ENCODE measurements at places on chromosomes 13 and 19.

GRCh38 chr13:80386002-80386401 lies 45.1 kb upstream of the SPRY2 start:
- DNase-seq, result no peak

GRCh38 chr19:30696514-30696913 lies 324.3 kb downstream of the ZNF536 start:
- DNase-seq, result no peak

DNA sequence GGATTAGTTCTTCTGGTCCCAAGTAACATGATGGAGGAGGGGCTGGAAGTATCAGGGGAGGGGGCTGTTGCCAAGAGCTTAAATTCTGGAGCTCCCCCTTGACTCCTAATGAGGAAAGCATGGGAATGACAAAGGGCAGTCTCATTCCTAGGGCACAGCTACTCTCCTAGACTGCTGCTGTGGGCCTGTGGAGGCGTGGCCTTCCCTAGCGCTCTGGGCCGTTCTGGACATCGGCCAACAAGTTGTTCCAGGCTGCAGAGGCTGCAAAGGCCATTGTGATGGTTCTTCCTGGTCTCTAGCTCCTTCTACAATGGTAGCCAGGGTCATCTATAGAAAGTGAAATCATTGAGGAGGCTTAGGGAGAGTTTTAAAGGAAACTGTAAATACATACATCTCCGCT lies 916.6 kb downstream of the DIAPH3 start:
- no peak for DNase-seq

DNA sequence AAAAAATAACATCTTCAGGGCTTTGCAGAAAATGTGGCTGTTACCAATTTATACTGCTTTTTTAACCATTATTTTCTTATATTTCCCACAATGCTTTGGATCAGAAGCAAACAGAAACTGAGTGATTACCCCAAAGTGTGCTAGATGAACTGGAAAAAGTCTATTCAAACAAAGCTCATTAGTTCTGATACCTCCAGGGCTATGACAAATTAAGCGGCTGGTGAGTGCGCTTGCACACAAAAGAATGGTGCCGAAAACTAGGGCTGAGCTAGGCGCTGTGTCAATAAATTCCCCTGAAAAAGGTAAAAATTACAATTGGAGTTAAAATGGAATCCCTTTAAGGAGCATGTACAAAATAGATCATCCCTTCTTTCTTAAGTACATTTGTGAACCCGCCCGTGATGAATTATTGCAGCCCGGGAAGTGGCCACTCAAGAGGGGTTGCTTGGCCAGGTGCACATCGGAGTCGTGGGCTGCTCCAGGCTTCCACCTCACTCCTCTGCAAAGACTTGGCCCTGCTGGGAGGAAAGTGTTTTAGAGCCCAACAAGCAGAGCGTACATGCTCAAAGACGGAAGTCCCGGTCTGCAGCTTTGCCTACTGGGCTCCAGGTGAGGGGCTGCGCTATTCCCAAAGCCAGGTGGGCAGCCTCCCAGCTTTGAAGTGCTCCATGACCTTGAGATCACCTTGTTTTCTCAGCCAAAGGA lies 164.0 kb upstream of the ZNF507 start:
- DNase-seq, result peak; percentile 25

DNA sequence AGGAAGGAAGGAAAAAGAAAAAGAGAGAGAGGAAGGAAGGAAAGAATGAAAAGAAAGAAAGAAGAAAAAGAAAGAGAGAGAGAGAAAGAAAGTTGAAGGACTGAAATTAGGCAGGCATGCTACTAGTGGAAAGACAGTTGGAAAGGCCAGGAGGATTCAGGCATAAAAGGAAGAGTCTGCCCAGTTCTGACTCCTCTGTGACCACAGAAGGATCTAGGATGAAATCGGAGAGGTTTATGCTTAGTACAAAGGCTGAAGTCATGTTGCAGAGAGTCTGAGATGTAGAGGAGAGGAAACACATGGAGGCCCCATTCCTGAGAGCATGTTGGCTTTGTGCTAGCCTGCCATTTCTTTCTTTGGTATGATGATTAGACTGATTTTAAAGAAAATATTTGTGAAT lies 246.5 kb upstream of the ARGLU1 start:
- no peak for DNase-seq

DNA sequence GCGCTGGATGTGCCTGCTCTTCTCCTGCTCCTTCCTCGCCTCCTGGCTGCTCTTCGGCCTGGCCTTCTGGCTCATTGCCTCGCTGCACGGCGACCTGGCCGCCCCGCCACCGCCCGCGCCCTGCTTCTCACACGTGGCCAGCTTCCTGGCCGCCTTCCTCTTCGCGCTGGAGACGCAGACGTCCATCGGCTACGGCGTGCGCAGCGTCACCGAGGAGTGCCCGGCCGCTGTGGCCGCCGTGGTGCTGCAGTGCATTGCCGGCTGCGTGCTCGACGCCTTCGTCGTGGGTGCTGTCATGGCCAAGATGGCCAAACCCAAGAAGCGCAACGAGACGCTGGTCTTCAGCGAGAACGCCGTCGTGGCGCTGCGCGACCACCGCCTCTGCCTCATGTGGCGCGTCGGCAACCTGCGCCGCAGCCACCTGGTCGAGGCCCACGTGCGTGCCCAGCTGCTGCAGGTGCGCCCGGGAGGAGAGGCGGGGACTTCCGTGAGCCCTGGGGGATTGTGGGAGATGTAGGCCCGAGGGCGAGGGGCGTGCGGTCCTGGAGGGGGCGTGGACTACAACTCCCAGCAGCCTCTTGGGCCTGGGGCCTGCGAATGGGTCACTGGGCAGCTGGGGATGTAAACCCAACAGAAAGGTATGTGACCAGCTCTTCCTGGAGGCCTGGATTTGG lies 6.7 kb downstream of the KCNJ14 start:
- DNase-seq, result no peak

DNA sequence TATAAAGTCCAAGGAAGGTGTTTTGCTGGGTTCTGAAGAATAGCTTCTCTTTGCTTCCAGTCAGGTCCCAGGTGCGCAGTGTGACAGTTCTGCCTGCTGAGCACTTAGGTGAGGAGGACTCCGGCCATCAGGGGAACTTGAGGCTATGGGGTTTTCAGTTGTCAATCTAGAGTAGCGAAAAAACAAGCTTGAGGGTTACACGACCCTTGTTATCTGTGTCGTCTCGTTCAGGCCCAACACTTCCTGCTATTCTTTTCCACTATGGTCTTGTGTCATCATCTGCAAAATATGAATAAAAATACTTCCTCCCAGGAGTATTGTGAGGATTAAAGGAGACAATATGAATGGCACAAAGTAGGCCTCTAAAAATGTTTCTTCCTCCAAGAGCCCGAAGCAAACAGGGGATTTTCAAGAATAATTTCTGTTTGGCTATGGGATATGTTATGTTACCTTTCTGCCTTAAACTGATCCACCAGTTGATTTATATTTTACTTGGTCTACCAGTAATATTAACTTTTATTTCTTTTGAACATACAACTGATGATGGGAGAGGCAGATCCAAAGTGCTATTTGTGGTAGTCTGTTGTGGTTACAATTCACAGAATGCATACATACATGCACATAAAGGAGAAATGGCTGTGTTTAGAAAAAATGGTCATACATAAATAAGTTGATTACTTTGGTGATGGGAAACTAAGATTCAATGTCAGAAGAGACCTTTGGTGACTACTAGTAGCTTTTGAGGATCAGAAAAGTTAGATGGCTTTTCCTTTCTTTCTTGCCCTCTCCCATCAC lies 40.5 kb upstream of the RCBTB2 start:
- DNase-seq, result no peak

- DNase-seq, result no peak
Observed at GRCh38 chr13:103406967-103407366, 340.8 kb upstream of the SLC10A2 start.

DNA sequence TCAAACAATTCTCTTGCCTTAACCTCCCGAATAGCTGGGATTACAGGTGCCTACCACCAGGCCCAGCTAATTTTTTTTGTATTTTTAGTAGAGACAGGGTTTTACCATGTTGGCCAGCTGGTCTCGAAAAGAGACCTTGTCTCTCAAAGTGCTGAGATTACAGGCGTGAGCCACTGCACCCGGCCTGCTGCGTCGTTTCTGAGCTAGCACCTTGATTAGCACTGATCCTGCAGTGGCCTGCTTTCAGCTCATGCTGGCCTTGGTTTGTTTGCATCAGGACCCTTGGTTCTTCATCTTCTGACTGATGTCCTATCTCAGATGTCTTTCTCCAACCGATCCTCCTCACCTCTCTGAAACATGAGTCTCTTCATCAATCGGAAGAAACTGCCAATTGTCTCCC lies 4.9 kb upstream of the TFDP1 start:
- DNase-seq, result no peak

DNA sequence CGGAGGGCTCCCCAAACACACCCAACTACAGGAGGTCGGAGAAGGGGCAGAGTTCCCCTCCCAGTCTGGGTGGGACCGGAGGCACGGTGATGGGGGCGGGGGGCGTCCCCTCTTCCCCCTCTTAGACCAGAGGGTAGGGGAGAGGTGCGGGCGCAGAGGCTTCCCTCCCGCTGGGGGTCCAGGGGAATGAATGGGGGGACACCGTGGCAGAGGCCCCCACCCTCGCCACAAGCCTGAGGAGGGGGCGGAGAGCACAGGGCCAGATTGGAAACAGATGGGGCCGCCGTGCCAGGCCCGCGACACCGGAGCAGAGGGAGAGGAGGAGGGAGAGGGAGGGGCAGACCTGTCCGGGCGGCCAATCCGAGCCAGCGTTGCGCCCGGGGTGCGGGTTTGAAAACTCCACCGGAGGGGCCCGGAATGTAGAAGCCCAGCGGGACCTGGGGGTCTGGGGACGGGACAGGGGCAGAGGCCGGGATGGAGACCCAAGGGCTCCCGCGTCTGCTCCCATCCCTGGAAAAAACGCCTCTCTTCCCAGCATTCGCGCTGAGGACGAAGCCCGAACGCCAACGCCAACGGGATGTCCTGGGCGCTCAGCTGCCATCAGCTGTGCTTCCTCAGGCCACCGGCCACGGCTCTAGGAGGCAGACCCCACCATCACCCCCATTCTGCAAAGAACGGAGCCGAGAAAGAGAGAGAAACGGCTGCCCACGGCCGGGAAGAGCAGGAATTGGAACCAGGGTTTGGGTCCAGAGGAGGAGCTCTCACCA lies 46.8 kb downstream of the PTPRS start:
- DNase-seq, result peak; percentile 81

GRCh38 chr13:93377196-93377595 lies 150.6 kb downstream of the GPC6 start:
- DNase-seq, result no peak

- no peak for DNase-seq
Observed at GRCh38 chr13:99322297-99323103, 15.3 kb upstream of the GPR183 start.

GRCh38 chr13:44011036-44011435 lies 131.3 kb downstream of the LACC1 start:
- DNase-seq, result no peak

GRCh38 chr19:34041925-34042521 lies 130.3 kb upstream of the LSM14A start:
- DNase-seq, result no peak

DNA sequence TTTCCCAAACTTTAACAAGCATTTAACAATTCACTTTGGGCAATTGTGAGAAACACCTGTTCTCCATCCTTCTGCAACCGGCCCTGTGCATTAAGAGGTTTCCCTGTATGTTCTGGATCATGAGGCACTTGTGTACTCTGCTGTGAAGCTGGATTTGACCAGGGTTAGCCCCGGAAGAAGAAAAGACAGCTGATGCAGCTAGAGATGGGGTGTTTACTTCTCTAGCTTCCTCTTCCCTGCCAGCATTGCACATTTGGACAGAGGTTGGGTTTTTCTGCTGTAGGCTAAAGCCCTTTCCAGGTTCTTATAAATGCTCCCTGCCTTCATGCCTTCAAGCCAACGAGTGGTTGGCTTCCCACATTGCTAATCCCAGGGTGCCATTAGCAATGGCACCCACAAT lies 20.9 kb downstream of the MBD3L2B start:
- no peak for DNase-seq

DNA sequence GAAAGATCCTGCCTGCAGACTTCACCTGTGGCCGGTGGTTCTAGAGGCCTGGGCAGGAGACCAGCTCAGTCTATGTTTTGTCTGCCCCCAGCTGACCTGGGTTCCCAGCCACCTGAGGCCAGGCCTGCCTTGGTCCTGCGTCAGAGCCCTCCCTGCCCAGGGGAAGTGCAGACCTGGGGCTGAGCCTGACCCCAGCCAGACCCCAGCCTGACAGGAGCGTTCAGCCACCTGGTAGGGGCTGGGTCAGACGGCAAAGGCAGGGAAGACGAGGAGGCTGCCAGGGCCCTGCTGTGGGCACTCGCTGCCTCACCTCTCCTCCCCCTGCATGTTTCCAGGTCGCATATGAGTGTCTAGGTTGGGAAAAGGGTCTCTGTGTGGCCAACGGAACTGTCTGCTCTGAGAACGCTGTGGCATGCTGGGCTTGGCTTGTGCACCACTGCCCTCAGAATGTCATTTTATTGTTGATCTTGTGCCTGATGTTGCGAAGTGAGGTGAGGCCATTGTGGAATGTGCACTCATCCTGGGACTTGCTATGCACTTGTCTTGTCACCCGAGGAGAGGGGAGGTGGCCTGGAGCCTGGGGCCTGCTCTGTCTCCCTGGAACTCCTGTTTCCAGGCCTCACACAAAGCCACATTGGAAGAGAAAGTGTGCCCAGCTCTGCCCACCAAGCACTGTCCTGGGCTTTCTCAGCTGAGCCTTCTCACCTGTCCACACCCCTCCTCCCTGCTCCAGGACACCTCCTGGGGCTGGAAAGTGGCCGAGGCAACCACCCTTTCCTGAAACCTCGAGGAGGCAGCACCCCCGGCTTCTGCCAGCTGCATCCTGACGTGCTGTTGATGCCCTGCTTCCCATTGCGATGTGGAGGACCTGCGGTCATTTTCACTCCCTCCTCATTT lies 15.2 kb upstream of the MCF2L start:
- DNase-seq, result peak; percentile 49

DNA sequence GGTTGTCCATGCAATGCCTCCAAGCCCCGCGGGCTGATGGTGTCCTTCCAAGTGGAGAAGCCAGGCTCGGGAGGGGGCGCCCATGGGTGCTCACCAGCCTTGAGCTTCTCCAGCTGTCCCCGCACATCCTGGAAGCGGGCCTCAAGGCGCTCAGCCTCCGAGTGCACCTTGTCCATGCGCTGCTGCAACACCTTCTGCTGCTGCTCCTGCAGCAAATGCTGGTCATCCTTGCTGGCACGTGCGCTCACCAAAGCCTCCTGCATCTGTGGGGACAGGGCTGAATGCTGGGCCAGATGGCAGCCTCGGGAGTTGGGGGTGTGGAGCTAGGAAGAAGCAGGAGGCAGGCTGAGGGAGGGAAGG lies 22.8 kb upstream of the EMP3 start:
- no peak for DNase-seq

- no peak for DNase-seq
Observed at GRCh38 chr13:100989392-100989791, 314.8 kb upstream of the TMTC4 start.
